ENCODE measurements at places on chromosomes 5 and 9.
A peak's percentile ranks its signal among the peaks of the same experiment; 100 is the strongest.

- DNase-seq, result no peak
These were observed 120.3 kb downstream of the INVS start for GRCh38 chr9:100219347-100219746.

GRCh38 chr9:133125941-133126696, 5.1 kb upstream of the RALGDS start:
- DNase-seq, result no peak

- DNase-seq, result no peak
These were observed 6.4 kb upstream of the GLIS3 start for GRCh38 chr9:4306066-4306776.

- DNase-seq, result no peak
These were observed 71.6 kb upstream of the ASTN2 start for GRCh38 chr9:117486426-117486825.

DNA sequence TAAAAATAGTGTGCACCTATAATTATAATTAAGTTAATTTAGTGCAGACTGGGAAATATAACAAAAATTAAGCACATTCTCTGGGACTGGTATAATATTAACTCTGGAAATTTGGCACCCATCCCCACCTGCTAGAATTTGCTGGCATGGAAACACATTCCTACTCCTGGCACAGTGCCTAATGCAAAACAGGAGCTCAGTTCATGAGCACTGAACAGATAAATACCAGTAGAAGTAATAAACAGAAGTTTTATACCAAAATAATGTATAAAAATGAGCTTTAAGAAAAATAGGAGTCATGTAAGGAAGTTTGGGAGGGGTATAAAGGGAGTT, 23.7 kb upstream of the NPR3 start:
- DNase-seq, result peak; percentile 4

DNA sequence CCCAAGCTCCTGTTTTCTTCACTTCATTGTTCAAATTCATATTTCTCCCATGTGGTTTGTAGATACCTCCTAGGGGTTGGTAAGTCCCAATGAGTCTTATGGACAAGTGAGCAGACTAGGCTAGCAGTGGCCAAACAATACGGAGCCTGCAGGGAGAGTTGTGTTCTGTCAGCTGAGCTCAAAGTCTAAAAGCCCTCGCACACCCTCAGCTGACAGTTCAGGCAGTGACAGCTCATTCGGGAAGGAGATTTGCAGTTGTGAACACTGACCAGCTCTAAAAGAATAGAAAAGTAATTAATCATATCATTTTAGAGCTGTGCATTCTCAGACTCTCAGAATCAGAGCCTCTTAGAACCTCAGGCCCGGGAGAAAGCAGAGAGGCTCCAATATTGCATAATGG, 95.1 kb downstream of the SH3TC2 start:
- DNase-seq, result no peak

DNA sequence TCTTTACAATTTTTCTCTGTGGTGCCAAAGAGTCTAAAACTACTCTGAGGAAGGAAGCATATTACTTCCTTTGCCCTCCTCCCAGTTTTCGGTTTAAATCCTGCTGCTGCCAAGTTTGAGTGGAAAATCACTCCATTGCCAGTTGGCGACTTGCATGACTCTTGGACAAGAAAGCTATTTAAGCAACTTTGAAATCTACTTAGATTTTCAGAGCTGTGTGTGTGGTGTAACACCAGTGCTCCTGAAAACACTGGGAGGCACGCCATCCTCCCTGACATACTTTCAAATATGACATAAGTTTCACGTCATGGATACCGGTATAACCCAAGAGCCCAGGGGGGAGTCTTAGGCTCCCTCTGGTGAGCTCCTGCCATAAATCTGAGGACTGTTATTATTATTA, 83.5 kb upstream of the RIOK2 start:
- peak; percentile 9 for DNase-seq

- DNase-seq, result peak; percentile 61
These were observed 212.8 kb downstream of the SLIT3 start for GRCh38 chr5:169088028-169088725.

DNA sequence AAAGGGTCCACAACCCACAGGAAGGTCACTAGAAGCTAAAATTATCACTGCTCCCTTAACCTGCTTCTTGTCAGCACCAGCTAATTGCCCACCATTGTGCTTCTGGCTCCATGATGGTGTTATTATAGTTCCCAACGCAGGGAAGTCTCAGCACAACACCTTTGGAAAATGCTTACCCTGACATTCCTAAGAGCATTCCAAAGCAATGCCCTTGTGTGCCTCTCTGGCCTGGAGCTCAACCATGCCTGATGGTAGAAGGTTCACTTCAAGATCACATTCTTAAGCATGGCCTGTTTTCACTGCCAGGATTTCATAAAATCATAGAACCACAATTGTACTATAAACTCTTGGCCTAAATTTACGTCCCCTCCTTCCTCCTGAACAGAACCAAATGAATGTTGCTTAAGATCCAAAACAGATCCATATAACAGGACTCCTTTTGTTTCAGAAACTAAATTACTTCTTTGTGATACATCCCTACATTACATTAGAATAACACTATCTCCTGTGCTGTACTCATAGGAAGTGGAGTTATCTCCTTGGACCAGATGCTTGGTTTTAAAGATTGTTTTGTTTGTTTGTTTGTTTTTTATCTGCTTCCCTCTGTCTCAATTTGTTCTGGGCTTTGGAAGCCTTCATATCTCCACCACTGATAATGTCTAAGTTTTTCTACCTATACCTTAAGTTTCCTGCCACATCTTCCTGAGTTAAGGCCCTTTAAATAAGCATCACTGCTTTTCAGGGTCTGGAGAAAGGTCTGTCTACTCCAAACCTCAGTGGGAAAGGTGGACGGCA, 32.1 kb downstream of the ARL15 start:
- DNase-seq, result no peak

GRCh38 chr5:159765135-159765433, 151.2 kb upstream of the ADRA1B start:
- DNase-seq, result no peak

GRCh38 chr5:150734579-150735384, 24.0 kb downstream of the DCTN4 start:
- DNase-seq, result no peak

DNA sequence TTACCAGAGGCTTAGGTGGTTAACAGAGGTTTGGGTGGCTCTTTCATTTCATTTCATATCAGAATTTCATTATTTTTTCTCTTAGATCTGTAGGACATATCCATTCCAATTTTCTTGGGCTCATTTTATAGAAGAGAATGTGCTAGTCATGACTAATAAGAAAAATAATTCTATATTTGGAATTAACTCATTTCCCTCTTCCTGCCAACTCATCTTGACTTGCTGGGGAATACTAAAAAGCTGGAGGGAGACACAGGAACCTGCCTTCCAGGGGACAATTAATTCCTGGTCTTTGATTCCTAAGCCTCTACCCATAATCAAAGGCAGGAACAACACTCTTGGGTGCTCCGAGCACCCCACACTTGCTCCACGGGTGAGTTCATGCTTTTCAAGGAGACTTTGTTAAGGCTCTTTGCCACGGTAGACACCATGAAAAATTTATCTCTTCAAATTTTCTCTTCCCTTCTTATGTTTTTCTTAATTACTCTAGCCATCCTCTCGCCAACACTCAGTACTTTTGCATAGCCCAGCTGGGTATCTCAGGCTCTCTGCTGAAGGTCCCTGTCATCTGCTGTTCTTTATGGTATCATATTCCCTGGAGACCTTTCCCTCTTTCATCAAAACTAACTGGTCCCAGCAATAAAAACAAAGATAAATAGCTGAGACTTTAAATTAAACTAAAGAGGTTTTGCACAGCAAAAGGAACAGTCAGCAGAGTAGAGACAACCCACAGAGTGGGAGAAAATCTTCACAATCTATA, 273.9 kb downstream of the NPR3 start:
- no peak for DNase-seq

DNA sequence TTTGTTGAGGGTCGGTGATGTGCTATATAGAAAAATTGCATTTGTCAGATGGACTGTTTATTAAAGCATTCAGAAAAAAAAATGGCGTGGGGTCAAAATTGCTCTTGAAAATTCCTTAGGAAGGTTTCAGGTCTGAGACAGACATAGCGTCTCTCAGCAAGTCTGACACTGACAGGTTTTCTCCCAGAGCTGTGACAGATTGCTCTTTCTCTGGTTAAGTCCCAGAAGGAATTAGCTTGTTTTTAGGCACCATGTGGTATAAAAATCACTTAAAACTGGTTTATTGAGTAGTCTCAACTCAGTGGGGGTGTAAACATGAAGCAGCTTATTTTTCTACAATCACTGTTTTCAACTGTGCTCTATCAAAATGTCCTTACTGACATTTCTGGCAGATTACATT, 1379.8 kb downstream of the MAT2B start:
- no peak for DNase-seq

Measured in G401 (cell line).